CD4-positive, alpha-beta T cell treated with Interleukin-15 for 1 hour (primary cell): ENCODE measurements at places on chromosomes 6 and 20.

- DNase-seq = no peak
Measured at GRCh38 chr6:14681699-14682487, 564.0 kb upstream of the JARID2 start.

DNA sequence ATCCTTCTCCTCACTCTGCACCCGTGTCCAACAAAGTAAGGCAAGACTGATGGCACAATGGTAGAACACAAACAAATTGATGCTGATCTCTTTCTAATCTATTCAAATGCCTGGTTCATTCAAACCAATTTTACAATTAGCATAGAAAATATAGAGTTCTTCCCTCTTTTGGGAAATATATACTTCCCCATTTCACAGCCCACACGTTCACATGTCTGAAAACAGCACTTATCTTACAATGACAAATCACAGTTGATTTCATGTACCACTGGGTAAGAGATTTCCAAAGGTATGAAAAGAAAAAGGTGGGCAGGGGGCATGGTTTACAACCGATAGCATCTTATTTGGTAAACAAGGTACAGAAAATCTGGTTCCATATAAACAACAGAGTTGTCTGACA is 137.6 kb downstream of the RNGTT start:
- DNase-seq = no peak

GRCh38 chr6:132651062-132651461 is 7.9 kb downstream of the TAAR1 start:
- DNase-seq = peak; percentile 19

GRCh38 chr20:52127309-52127708 is 64.3 kb downstream of the ZFP64 start:
- DNase-seq = peak; percentile 20

- no peak for DNase-seq
Measured at GRCh38 chr6:115467726-115468125, 593.0 kb downstream of the FRK start.

DNA sequence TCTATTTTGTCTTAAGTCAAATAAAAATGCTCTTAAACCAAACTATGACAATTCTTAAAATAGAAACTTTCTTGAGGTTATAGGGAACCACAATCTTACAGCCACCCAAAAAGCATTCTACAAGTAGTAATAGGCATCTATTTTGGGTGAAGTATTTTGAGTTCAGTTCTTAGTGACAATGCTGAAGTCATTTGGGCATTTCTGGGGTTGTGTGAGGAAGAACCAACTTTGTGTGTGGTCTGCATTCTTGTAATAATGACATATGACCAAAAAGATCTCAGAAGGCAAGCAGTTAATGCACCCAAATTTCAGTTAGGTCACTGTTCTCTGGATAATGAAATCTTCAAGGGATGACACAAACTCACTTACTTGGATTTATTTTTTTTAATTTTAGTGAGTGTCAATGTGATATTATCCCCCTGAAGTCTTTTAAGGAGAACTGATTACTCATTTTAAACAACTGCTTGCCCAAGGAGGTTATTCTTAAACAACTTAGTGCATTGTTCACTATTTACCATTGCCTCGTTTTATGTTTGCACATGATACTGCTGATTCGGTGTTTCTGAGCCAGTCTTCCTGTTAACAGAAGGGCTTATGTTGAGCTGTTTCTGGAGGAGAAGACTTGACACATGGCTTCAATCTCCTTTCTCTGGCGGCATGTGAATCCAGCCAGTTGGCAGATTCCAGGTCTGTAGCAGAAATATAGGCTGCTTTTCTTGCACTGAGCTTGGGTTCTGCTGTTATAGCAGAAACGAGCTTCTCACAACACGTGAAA is 618.9 kb downstream of the BCKDHB start:
- no peak for DNase-seq

GRCh38 chr6:27605401-27606342 is 132.8 kb upstream of the ZNF184 start:
- DNase-seq = no peak

DNA sequence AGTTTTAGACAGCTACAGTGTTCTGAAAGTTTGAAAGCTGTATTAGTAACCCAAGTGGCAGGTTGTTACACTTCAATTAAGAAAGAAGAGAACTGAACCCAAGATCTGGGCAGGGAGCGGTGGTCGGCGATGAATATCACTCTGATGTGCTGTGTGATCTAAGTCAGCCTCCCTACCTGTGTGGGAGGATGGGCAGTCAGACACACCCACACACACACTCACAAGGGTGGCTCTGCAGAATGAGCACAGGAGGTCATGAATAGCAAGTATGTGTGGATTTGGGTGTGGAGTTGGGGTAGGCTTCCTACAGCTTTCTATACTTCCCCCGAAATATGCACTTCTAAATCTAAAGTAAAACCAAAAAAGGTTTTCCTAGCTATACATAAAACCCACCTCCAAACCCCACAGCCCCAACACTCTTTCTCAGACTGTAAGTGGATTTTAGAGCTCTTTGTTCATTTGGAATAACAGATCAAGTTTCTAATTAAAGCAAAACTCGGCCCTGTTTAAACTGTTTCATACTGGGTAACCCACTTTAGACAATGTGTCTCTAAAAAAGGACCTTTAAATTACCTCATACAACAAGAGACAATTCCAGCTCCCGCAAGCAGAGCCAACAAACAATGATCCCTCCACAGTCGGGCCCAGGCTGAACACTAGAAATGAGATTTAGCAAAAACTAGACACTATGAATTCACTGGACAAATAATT is 19.4 kb downstream of the TNFRSF21 start:
- DNase-seq = no peak

DNA sequence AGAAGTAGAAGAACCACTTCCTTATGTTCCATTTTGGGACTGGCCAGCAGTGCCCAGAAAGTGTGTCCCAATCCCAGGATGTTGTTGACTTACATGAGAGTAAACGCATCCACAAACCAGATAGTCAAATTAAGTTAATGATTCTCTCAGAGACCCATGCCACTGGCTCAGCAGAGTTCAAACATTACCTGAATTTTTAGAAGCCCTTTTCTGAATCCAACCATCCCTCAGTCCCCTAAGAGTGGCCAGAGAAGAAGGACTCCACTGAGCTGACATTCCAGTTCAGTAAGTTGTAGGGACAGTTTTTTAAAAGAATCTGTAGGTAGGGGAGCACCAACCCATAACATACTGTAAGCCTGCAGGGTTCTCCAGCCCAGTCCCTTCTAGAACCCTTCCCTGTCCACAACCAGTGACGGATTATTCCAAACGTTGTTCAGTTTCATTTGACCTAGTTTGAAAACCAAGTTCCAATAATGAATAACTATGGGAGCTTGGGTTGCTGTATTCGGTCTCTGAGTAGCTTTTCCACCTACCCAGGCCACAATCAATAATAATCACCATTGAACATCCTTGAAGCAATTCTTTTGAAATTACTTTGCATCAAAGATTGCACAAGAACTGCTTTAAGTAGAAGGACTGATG is 153.0 kb downstream of the LPA start:
- no peak for DNase-seq

- DNase-seq = no peak
Measured at GRCh38 chr20:36852187-36852586, 23.8 kb upstream of the TLDC2 start.

- no peak for DNase-seq
Measured at GRCh38 chr20:62299666-62300236, 3.0 kb upstream of the ADRM1 start.

- peak; percentile 51 for DNase-seq
Measured at GRCh38 chr6:113763876-113764275, 93.3 kb upstream of the MARCKS start.

- no peak for DNase-seq
Measured at GRCh38 chr6:99341862-99342455, 7.5 kb downstream of the FAXC start.

DNA sequence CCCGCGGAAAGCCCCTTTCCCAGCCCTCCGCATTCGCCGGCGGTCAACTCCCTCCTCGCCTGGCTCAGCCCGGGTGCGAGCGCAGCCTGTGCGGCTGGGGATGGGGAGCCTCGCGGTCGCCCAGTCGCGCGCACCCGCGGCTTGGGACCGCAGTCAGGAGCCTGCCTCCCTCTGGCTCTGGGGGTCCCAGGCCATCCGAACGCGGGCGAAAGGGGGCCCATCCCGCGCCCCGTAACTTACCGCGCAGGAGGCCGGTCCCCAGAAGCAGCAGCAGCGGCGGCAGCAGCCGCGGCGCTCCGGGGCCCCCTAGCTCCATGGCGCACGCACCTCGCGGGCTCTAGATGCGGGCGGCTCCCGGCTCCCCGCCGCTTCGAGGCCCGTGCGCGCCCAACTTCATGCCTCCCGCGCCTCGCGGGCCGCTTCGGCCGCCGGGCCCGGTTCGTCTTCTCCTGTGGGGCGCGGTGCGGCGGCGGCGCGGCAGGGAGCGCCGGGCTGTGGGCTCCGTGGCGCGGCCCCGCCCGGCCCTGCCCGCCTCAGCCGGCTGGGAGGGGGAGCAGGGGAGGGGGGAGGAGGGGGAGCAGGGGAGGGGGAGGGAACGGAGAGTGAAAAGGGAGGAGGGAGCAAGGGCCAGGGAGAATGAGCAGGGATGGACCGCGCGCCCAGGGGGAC is at the start of gene CHRNA4:
CHRNA4 (minus strand) TSS at position 500 of the 669 bp plus-strand sequence; CDS start at position 316, 184 bp downstream.
- DNase-seq = no peak

- no peak for DNase-seq
Measured at GRCh38 chr6:130212215-130212874, 10.4 kb downstream of the SAMD3 start.
